Esophagus squamous epithelium (tissue), 5 donors: ENCODE measurements at places on chromosomes 1 and 21. TPM values are rescaled to one million over a fixed set of nuclear protein-coding genes. Genes with fewer than 3 reads are reported as not detected.

DNA sequence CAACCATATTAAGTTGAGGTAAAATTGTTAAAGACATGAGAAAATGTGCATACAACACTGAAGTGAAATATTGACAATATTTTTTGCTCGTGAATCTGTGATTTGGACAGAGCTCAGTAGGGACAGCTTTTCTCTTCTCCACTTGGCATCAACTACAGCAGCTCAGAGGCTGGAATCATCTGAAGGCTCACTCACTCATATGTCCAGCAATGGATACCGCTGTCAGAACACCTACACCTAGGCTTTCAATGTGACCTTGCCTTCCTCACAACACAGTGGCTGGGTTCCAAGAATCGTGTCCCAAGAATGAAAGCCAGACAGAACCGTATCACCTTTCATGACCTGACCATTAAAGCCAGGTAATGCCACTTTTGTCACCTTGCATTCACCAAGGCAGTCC is 115.2 kb downstream of the NRIP1 start:
- no peak for DNase-seq

DNA sequence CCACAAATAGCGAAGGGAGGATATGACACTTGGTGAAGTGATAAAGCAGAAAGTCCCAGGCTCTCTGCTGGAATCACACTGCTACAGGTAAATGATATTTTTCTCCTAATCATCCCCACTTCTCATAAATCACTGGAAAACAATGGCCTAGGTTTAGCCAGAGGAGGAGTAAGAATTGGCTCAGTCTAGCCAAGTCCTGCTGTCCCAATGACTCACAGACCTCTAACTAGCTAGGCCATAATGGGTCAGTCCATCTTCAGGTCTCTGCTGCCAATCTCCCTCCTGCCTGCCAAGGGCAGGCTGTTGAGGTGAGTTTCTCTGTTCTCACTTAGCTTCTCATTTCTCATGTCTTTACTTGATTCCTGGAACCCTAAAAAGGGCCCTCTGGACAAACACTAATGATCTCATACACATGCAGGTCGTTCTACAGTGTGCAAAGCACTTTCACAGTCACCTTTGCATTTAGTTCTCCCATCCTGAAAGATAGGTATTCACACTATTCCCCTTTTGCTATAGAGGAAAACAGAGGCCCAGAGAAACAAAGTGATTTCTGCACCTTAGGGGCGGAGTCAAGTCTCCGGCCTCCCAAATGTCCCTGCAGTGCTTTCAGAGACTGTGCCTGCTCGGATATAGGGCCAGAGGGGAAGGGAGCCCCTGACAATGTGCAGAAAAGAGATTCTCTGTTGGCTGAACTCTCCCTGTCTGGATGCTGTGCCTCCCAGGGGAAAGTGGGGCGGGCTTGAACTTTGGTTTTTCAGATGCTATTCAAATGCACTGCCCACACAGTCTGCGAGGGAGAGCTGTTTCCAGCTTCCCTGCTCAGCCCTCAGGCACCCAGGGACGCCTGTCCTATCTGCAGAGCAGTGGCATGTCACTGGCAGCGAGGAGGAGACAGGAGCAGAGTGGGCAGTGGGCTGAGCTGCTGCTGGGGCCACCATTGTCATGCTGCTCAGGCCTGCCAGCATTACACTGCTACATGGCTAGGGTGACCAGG is 3.9 kb upstream of the CDK18 start:
- no peak for DNase-seq

DNA sequence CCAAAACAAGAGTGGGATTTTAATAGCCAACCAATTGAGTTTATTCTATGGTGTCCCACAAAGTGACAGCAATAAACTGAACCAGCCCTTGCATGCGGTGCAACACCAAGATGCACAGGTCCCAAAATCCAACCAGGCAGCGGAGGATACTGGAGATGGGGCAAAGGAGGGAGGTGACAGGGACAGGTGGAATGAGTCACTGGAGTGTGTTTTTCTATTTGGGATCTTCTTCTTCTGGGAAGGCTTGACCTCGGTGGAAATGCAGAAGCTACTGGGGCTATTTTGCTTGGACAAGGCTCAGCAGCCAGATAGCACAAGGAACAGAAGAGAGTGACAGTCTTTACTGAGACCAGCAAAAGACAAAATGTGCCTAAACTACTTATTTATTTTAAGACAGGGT is 97.5 kb downstream of the PLXNA2 start:
- no peak for DNase-seq

DNA sequence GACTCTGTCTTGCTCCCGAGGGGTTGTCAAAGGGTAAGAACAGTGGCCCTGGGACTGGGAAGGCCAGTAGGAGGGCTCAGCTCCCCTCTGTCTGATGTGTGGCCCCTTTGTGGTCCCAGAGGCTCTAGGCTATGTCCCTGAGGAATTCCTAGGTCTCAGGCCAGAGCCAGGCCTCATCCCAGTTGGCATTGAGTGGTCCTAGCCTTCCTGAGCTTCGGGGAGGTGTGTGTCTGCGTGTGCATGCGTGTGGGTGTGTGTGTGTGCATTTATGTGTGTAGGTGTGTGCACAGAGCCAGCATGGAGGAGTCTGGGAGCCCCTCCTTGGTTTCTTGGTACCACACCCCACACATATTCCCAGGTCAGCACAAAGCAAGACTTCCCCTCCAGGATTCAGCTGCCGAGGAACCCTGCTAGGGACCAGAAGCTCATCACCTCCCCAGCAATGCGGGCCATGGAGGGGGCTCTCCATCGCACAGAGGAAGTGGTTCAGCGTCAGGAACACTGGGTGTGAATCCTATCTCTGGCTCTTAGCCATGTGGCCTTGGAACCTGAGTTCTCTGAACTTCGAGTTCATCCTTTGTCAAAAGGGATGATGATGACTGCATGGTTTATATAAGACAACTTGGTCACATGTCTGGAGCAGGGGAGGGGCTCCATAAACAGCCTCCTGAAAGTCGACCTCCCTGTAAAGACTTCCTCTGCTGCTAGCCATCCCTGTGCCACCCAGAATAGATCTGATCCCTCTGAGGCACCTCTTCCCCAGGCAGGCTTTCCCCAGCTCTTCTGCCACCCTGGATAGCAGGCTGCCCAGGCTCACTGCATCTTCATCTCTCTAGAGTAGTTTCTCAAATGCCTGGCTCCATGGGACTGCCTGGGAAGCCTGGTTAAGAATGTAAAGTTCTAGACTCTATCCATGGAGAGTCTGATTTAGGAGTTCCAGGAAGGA is 8.3 kb upstream of the EPS8L3 start:
- no peak for DNase-seq

DNA sequence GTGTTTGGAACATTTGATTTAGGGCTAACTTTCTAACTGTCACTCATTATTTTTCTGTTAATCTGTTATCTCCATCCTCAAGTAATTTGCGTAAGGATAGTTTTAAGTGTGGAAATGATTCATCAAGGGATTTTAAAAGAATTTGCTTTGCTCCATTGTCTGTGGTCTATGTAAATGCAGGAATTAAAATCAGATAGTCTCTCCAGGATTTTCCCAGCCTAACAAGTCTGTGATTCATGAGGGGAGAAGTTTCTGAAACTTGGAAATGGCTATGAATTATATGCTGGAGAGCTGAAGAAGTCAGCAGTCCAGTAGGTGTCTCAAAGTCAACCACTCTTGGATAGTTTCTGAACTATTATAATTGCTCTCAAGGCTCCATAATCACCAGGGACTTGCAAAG is 264.5 kb downstream of the MRPL39 start:
- no peak for DNase-seq

GRCh38 chr21:30831194-30831765 is 1.7 kb upstream of the KRTAP7-1 start:
- no peak for DNase-seq

- DNase-seq, result no peak
Measured at GRCh38 chr1:2787163-2787911, 14.2 kb downstream of the TTC34 start.

GRCh38 chr1:162070094-162070748 is 730 bp downstream of the NOS1AP start:
- no peak for DNase-seq

DNA sequence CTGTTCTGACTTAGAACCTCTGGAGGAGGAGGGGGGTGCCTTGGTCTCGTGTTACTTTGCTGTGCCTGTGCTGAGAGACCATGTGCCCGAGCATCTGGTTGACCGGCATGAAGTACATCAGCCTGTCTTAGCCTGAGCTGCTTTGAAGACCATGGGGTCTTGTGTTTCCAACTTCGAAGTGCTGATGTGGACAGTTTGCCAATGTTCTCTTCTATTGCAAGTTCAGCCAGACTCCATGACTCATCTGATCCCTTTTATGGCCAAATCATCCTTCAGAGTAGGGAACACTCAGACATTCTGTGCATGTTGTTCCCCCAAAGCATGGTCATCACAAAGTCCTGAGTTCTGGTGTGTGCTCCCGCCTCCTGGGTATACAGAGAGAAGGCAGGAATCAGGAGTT is 6.0 kb upstream of the PLA2G2C start:
- DNase-seq, result no peak

GRCh38 chr21:34128674-34129038 is 55.3 kb downstream of the MRPS6 start:
- no peak for DNase-seq

GRCh38 chr1:67840449-67840848 is 7.2 kb upstream of the GNG12 start:
- DNase-seq, result no peak

DNA sequence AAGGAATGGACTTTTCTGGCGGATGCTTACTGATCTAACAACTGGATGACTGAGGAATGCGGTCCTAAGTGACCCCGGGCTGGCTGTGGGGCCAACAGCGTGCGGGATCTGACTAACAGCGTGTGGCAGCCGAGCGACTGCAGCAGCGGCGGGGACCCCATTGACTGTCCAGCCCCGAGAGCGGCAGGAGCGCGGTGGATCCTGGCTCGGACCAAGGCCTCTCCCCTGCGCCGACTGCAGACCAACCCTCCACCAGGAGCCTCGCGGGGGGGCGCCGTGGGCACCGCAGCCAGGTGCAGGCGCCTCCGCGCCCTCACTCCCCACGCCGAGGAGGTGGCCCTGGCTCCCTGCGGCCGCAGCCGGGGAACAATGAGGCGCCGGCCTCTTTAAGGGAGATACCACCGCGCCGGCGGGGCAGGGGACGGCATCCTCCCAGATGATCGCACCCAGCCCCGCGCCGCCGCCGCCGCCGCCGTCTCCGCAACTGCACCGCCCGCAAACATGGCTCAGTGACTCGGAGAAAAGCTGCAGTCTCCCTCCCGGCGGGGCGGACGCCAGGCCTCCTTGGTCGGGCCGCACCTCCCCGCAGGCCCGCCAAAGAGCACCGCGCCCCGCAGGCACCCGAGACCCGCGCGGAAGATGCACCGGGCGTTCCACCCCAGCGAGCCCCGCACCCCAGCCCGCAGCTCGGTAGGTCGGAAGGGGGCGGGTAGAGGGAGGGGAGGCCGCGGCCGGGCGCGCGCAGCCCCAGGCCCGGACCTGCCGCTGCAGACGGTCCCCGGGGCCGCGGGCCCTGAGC is 694 bp upstream of the PDIK1L start:
- no peak for DNase-seq

DNA sequence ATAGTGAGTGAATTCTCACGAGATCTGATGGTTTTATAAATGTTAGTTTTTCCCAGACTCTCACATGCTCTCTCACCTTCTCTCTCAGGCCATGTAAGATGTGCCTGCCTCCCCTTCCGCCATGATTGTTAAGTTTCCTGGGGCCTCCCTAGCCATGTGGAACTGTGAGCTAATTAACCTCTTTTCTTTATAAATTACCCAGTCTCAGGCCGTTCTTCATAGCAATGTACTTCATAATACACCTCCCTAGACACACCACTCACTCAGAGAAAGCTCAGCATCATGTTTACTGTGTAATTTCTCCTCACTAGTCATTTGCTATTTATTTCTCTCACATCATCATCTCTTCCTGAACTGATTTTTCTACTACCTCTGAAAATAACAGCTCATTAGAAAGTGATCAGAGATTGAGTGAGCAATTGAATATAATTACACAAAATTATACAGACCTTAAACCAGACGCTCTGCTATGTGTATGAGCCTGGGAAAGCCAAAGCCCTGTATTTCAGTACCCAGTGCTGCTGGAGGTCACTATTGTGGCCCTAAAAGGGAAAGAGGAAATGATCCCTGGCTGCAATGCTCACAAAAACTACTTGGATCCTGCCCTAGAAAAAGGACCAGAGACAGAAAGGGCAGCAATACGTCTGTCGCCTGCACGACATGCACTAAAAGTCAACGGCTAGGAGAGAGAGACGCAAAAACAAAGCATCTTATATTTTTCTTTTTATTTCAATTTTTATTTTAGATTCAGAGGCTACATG is 284.5 kb downstream of the DSCAM start:
- no peak for DNase-seq

DNA sequence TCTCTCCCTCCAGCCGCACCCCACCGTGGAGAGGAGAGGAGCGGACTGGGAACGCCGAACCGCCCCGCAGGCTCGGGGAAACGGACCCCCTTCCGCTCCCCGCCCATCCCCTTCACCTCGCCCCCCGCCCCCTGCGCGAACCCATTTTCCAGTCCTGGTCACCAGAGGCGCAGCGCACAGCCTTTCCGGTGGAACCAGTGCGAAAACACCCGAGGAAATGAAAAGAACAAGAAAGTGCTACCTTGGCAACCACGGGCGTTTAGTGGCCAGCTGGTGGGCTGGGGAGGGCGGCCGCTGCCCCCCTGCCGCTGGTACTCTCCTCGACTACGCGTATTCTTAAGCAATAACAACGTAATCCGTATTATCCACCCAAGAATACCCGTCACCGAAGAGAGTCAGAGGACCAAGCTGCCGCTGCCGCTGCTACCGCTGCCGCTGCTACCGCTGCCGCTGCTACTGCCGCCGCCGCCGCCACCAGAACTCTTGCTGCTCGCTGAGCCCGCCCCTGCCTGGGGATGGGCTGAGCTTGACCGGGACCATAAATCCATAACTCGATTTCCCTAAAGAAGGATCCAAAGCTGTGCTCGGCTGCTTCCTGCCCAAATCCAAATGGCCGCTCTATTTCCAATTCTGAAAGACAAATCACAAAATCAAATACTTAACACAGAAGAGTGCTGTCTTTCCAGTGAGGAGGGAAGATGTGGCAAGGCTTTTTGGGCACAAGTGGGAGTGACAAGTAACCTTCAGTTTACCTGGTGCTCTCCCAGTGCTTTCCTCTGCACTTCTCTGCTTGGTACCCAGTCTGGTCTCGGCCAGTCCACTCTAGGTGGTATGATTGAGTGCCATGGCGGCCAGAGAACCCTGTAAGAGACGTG is 125.2 kb upstream of the DPYD start:
- no peak for DNase-seq

DNA sequence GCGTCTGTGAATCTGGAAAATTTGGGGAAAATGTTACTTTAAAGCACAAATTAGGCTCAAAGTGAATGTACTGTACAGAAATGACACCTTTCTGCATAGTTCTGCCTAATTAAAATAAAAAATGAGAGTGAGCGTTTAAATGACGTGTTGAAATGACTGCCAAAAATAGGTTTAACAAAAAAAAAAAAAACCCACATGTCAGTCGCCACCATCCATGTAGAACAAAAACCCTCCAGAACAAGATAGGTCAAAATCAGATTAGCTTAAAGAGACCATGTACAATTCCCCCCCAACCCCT is 745 bp downstream of the PARP1 start:
- no peak for DNase-seq

- no peak for DNase-seq
Measured at GRCh38 chr1:21414015-21414414, 25.9 kb upstream of the NBPF3 start.

The HSPB7 gene
- total RNA-seq, result 3.3 TPM

The GNG12 gene
- 85.6 TPM for total RNA-seq

The IFNLR1 gene
- total RNA-seq, result 3.2 TPM

The CFAP57 gene
- total RNA-seq, result not detected

The OPTC gene
- total RNA-seq, result not detected

The SH2D1B gene
- total RNA-seq, result 0.57 TPM

The CAPN9 gene
- not detected for total RNA-seq
